Fibroblast of skin of scalp (primary cell): ENCODE measurements at places on chromosomes 1 and 21.

GRCh38 chr1:63124666-63125191, 197.6 kb upstream of the FOXD3 start:
- DNase-seq: peak; percentile 88

DNA sequence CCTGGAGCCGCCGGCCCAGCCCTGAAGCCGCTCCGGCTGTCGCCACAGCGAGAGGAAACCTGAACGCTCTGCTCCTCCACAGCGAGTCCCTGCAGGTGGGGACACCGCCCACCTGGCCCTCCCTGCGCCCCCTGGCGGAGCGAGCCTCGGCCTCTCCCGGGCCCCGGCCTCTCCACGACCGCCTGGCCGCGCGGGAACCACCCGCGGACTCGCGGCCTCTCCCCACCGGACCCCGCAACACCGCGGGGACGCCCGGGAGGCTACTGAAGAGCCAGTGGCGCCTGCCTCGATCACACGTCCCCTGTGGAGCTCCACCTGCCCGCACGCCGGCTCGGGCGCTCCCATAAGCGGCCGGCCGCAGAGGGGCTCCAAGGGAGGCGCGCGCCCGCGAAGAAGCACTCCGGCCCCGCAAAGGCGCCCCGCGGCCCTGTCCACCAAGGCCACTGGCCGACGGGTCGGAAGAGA, 109.6 kb downstream of the KCNN3 start:
- no peak for DNase-seq

DNA sequence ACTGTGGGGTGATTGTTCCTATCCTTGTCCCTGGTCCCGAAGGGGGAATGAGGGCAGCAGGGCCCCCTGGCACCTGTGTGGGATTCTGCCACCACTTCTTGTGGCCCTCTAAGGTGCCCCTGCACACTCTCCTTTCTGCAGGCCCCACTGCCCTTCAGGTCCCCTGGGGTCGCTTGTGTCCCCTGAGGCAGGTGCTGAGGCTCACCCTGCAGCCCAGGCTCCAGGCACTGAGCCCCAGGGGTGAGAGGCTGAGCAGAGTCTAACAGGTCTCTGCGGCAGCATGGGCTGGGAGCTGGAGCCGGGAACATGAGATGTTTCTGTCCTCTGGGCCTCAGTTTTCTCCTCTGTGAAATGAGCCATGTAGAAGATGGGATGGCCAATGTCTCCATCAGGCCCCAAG, 211.0 kb upstream of the VAMP3 start:
- no peak for DNase-seq

DNA sequence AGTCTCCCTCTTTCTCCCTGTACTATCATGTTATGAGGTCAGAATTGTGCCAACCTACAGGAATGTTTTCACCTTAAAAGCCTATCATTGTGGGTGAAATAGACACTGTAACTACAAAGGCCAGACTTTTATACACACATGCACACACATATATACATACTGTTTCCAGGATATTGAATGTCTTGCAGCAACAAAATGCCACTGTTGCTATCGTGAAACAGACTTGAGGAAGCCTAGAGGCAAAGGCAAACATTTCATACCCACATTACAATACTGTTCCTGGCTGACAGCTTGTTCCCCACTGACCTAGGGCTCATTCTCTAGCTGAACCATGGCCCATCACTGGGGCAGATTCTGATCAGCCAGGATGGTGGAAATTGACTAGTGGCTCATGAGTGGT, 125.1 kb upstream of the DUSP10 start:
- DNase-seq: no peak

- no peak for DNase-seq
These were observed 1.5 kb upstream of the SCP2 start for GRCh38 chr1:52925571-52926005.

GRCh38 chr1:7026169-7026568, 240.9 kb downstream of the CAMTA1 start:
- DNase-seq: no peak

- DNase-seq: no peak
These were observed 227.1 kb downstream of the GRIK3 start for GRCh38 chr1:36807262-36807661.

DNA sequence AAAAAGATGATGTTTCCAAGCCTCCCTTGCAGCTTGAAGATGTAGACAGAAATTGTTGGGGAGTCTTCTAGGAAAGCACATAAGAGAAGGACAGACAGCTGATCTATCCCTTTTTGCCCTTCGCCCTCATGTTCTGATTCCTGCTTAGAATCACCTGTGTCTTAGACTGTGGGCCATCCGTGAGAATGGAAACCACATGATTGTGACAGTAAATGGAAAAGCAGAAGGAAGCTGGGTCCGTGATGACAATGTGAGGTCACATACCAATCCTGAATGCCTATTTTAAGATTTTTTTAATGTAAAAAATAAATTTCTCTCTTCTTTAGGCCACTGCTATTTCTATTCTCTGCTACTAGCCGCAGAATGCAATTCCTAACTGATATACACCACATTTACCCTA, 67.7 kb upstream of the C1orf87 start:
- no peak for DNase-seq

GRCh38 chr21:32803651-32804050, 32.1 kb upstream of the PAXBP1 start:
- DNase-seq: peak; percentile 68
